ENCODE measurements at places on chromosomes 5 and 9.

GRCh38 chr5:40736103-40736875 is 19.5 kb downstream of the TTC33 start:
- DNase-seq = no peak

DNA sequence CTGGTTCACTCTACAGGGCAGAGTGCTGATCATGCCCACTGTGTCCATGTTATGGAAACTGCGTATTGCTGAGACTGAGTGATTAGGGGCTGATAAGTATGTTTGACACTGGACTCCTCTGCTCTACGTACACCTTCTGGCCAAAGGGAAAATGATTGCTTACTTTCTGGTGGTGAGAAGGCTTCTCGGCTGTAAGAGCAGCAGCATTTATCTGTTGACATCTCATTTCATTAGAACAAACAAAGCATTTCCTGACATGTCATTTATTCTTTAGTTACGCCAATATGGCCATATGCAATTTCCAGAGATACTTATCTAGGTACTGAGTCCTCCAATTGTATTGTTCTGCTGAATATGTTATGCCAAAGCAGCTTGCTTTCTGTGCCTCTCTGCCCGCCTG is 5.6 kb downstream of the FAXDC2 start:
- DNase-seq = no peak

GRCh38 chr9:111986035-111986556 is 89.5 kb downstream of the UGCG start:
- DNase-seq = no peak

DNA sequence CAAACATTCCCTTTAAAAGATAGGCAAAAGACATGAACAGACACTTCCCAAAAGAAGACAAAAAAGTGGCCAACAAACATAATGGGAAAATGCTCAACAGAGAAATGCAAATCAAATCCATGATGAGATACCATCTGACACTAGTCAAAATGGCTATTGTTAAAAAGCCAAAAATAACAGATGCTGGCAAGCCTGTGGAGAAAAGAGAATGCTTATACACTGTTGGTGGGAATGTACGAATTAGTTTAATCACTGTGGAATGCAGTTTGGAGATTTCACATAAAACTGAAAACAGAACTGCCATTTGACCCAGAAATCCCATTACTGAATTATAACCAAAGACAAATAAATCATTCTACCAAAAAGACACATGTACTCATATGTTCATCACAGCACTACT is 58.3 kb upstream of the WDR41 start:
- DNase-seq = no peak

GRCh38 chr5:558326-558725 is 34.1 kb upstream of the SLC9A3 start:
- peak; percentile 22 for DNase-seq

GRCh38 chr5:55030676-55031369 is 6.8 kb downstream of the GZMK start:
- DNase-seq = no peak
